ENCODE measurements at places on chromosomes 5 and 9.

GRCh38 chr5:74641735-74642542 lies 1.4 kb upstream of the ENC1 start:
- DNase-seq: no peak

DNA sequence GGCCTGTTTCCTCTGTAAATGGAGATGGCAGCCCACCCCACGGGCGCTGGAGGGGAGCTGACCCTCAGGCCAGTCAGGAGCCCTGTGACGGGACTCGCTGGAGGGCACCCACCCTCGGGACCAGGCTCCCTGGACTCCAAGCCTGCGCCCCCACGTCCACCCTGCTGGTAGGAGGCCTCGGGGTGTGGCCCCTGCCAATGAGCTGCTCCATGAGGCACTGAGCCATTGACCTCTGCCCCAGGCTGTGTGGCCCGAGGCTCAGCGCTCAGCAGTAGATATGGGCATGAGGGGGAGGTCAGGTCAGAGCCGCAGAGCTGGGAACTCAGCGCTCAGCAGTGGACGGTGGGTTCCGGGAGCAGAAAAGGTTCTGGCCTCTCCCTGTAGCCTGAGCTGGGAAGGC lies 52.3 kb upstream of the EGFL7 start:
- DNase-seq: no peak

- DNase-seq: no peak
These were observed 1.5 kb upstream of the MARCHF3 start for GRCh38 chr5:127031863-127032232.

GRCh38 chr5:173963867-173964441 lies 25.0 kb upstream of the C5orf47 start:
- DNase-seq: no peak

DNA sequence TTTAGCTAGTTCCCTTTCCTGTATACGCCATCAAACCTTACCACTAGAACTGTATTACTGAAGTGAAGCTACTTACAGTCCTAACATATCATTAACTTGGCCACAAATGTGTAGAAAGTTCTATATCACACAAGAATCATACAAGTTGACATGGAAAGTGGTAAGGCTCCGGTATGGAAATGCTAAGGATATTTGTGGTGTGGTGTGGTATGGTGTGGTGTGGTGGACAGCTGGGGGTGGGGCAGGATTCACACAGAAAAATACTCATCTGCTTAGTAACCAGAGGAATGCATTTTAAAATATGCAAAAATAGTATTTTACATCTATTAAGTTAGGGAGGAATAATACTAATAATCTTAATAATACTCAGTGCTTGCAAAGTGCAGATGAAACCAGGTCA lies 69.4 kb downstream of the TRPC7 start:
- DNase-seq: no peak

DNA sequence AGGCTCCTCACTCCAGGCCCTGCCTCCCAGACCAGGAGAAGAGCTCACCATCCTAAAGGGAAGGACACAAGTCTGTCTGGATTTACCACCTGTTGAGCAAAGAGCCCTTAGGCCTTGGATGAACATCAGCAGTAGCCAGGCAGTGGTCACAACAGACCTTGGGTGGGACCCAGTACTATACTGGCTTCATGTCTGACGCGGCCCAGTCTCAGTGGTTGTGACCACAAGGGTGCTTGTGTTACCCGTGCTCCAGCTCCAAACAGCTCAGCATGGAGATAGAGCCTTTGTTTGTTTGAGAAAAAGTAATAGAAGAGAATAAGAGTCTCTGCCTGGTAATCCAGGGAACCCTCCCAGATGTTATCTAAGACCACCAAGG lies 617.4 kb downstream of the BRINP1 start:
- no peak for DNase-seq

DNA sequence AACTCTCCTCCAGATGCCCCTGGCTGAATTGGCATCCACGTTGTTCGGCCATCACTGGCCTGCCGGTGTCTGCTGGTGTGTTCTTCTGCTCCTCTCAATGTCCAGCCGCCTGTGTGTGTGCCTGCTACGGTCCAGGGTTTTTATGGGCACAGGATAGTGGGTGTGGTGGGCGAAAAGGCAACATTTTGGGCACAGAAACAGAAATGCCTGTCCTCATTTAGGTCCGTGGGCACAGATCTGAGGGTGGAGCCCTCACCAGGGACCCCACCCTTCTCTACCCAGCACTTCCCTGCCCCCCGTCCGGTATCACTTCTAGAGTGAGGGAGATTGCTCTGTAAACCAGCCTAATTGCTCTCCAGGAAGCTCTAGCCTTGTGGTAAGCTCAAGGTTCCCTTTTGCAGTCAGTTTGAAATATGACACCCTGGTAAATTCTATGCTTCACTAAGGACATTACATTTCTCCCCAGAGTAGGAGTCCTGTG lies 410.1 kb downstream of the MAT2B start:
- no peak for DNase-seq

DNA sequence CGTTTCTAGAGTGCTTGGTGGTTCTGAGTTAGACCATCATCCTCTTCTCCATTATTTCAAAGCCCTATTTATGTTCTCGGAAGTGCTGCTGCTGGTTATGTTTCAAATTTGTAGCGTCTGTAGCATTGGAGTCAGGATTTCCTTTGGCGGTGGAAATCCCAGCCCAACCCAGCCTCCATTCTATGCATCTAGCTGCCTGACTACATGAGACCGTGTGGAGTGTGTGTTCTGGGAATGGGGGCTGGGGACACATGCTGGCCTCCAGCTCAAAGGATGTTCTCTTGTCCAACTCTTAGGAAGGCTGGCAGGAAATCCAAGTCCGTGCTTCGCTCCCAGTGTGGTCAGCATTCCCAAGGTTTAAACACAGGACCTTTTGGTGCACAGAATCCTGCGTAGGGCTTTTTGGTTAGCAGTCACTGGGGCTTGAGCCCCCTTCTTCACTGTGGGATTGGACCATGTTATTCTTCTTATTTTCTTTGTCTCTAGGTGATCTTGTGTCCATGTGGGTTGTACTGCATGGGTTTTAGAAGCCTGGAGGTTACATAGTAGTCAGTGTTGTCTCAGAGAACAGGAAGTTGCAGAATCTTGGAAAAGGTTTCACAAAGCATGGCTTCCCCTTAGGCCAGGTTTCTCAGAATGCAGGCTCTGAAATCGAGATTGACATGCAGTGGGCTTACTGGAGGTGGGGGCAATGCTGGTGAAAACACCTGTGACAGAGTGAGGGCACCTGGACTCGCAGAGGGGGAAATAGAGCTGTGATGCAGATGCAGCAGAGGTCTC lies 132.2 kb downstream of the ARHGAP26 start:
- DNase-seq: no peak

- DNase-seq: no peak
These were observed 5.9 kb downstream of the IGFBPL1 start for GRCh38 chr9:38418366-38418765.

GRCh38 chr9:120284821-120285220 lies 295.1 kb downstream of the CDK5RAP2 start:
- no peak for DNase-seq

GRCh38 chr9:3874449-3875360 lies 348.9 kb upstream of the RFX3 start:
- DNase-seq: no peak

GRCh38 chr5:17748941-17749340 lies 114.7 kb downstream of the TAF11L14 start:
- DNase-seq: no peak

DNA sequence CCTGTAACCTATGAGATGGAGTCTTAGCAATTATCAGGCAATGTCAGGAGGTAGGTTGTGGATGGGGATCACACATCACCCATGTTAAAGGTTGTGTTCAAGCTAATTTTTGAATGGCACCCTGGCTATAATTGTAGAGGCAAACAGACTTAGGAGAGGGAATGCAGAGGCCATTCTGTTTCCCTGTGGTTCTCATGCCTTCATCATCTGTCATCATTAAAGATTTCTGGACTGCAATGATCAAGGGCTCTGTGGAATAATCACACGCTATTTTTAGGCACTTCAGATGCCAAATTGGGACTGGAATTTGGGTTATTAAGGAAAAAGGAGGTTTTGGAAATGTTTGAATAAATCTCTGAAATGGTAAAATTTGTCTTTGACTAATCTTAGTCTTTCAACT lies 1065.4 kb downstream of the TAF11L14 start:
- no peak for DNase-seq
